ENCODE measurements at places on chromosomes 6 and 20. TPM values are rescaled to one million over a fixed set of nuclear protein-coding genes. Genes with fewer than 3 reads are reported as not detected.

DNA sequence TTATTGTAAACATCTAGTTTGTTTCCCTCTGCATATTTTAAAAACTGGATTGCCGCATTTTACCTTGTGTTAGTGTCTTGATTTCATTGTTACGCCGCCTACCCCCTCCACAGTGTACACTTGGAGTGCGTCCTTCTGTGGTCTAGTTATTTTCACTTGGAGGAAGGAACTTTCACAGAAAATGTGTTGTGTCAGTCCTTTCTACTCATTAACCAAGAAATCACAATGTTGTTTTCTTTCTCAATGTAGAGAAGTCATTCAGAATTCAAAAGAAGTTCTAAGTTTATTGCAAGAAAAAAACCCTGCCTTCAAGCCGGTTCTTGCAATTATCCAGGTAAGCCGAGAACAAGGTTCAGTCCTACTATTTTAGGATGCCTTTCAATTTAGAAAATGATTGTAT, 10.3 kb downstream of the MTHFD1L start:
- DNase-seq, result no peak
- no peaks in the 10 kb centered on the region for H3K27me3 ChIP-seq
- H3K4me1 ChIP-seq, result peaks cover 9% of the 10 kb centered on the region
- H3K27ac ChIP-seq, result peak overlapping the region; percentile 24
- no peak overlapping the region for H3K4me3 ChIP-seq

DNA sequence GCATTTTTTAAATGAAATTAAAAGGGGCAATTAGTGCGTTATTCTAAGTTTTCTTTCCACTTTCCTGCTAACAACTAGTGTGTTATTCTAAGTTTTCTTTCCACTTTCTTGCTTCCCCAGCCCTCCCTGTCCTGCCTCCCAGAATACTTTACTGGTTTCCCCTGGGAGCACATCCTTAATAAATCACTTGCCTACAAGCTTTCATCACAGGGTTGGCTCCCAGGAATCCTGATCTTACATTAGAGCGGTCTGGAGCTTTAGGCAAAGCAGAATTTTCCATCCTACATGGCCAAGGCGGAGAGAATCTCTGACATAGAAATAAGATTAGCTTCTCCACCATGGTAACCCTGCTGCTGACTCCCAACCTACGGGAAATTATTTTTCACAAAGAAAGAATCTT, 150.4 kb downstream of the BFSP1 start:
- no peak for DNase-seq
- no peaks in the 10 kb centered on the region for H3K4me1 ChIP-seq
- no peaks in the 10 kb centered on the region for H3K36me3 ChIP-seq
- H3K4me3 ChIP-seq, result no peak overlapping the region

ULBP1 gene
- total RNA-seq, result 0.14 TPM

SASH1 gene
- 77.0 TPM for total RNA-seq

- H3K36me3 ChIP-seq, result no peaks in the 10 kb centered on the region
- no peak overlapping the region for H3K27ac ChIP-seq
- no peaks in the 10 kb centered on the region for H3K27me3 ChIP-seq
- DNase-seq, result no peak
- no peak overlapping the region for H3K4me3 ChIP-seq
These were observed 127.9 kb downstream of the FARS2 start for GRCh38 chr6:5389086-5389745.

DNA sequence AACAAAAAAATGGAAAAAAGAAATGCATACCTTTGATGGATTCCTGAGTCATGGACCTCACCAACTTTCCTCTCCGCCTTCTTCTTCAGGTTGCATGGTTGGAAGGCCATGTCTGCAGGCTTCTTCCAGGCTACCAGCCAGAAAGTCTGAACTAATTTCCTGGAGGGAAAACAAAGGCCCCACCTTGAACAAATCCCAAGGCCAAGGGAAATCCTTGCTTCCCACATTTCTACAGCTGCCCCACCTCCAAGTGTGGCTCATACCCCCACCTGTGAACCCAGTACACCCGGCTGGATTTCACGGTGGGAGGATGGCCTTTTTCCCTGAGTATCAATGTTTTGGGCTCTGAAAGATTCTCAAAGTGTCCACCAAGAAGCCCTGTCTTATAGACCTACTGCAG, 22.4 kb downstream of the IL17A start:
- H3K36me3 ChIP-seq, result no peaks in the 10 kb centered on the region
- H3K4me1 ChIP-seq, result no peaks in the 10 kb centered on the region
- no peak overlapping the region for H3K4me3 ChIP-seq

DNA sequence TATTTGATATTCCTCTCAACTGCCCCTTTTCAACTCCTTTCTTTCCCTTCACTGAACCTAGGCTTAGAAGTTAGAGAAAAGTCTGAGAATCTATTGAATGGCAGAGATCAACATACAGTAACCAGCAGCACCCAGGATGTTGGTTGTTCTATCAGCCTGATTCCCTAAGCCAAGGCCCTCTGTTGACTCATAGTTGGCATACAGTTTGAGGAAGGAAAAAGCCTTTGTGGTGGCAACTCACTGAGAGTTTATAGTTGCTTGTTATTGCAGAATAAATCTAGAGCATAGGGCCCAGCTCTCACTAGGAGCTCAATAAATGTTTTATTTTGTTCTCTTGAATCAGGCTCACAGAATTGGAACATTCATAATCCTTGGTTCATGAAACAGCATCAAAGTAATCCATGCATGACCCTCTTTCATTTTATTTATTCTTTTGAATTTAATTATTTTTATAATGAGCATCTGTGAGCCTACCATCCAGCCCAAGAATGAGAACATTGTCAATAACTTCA, 119.1 kb upstream of the ADGRF1 start:
- H3K27me3 ChIP-seq, result no peaks in the 10 kb centered on the region
- no peak overlapping the region for H3K4me3 ChIP-seq

ATP6V1G2 gene
- 0.95 TPM for total RNA-seq

CDH4 gene
- not detected for total RNA-seq

DNA sequence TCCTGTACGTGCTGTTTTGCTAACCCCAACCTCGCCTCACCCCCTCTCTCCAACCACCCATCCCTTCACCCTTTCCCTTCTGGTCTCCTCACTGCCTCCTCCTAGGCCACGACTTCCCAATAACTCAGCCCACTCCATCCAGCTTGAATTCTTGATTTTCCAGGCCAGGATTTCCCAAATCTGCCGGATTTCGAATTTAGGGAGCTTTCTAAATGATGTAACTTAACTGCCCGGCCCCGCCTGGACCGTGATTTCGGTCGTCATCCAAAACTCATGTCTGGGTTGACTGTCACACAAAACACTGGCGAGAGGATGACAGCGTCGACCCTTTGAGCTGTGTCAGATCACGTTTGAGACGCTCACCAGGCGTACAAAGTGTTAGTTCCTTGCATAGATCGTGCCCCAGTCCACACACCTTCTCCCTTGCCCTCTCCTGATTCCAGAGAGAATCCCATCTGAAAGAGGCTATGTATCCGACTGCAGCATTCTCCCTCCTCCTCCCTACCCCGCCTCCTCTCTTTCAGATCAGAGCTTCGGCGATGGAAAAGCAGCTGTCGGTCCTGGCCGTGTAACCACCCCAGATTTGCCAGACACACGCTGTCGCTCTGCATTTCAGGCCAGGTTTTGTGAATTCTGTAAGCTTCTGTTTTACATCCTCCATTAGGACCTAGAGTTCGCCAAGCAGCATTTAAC, 168.2 kb downstream of the GPX5 start:
- no peaks in the 10 kb centered on the region for H3K27me3 ChIP-seq
- DNase-seq, result no peak

DNA sequence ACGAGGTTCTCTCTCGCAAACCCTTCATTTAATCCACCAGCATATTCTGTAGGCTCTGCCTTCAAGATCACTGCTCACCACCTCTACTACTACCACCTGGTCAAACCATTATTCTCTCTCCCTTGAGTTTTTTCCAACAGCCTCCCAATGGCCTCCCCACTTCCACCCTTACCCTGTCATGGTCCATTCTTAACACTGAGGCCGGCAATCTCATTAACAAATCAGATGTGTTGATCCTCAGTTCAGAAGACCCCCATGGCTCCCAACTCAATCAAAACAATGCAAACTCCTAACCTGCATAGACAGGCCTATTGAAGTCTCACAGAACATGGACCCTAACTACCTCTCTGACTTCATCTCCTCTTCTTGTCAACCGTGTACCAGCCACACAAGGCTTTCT, 2.2 kb downstream of the AURKA start:
- H3K4me3 ChIP-seq, result no peak overlapping the region
- no peaks in the 10 kb centered on the region for H3K27me3 ChIP-seq
- H3K36me3 ChIP-seq, result no peaks in the 10 kb centered on the region
- H3K27ac ChIP-seq, result no peak overlapping the region
- peaks cover 20% of the 10 kb centered on the region for H3K4me1 ChIP-seq

DNA sequence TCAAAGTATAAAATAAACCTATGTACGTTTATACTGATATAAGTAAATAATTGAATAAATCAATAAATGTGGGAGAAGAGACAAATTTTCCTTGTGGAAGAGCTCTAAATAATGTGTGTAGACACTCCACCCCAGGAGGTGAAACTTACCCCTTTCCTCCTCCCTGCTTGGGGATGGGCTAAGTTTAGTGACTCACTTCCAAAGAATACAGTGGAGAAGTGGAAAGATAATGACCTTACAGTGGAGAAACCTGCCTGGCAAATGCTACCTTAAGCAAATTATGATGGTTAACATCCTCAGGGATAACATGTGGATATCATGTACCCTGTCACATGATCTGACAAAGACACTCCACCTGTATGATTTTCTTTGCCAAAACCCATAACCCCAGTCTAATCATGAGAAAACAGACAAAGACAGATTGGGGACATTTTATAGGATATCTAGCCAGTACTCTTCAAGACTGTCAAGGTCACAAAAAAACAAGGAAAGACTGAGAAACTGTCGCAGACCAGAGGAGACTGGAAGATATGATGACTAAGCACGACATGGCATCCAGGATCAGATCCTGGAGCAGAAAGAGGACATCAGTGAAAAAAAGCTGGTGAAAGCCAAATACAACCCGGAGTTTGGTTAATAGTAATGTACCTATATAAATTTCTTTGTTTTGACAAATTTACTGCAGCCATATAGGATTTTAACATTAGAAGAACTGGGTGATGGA, 195.5 kb upstream of the PRDM1 start:
- no peak overlapping the region for H3K4me3 ChIP-seq
- H3K36me3 ChIP-seq, result no peaks in the 10 kb centered on the region
- no peak overlapping the region for H3K27ac ChIP-seq
- no peak for DNase-seq

GRCh38 chr6:129699659-129700058, 10.3 kb downstream of the ARHGAP18 start:
- peaks cover 9% of the 10 kb centered on the region for H3K4me1 ChIP-seq
- no peak overlapping the region for H3K4me3 ChIP-seq
- no peak for DNase-seq
- no peaks in the 10 kb centered on the region for H3K36me3 ChIP-seq

- H3K36me3 ChIP-seq, result no peaks in the 10 kb centered on the region
- H3K4me3 ChIP-seq, result no peak overlapping the region
- DNase-seq, result no peak
- no peak overlapping the region for H3K27ac ChIP-seq
- no peaks in the 10 kb centered on the region for H3K4me1 ChIP-seq
- no peaks in the 10 kb centered on the region for H3K27me3 ChIP-seq
These were observed 197.4 kb upstream of the KCNG1 start for GRCh38 chr20:51220293-51220706.

TSBP1 gene
- total RNA-seq, result not detected

ANKRD66 gene
- not detected for total RNA-seq

CGA gene
- not detected for total RNA-seq

DNA sequence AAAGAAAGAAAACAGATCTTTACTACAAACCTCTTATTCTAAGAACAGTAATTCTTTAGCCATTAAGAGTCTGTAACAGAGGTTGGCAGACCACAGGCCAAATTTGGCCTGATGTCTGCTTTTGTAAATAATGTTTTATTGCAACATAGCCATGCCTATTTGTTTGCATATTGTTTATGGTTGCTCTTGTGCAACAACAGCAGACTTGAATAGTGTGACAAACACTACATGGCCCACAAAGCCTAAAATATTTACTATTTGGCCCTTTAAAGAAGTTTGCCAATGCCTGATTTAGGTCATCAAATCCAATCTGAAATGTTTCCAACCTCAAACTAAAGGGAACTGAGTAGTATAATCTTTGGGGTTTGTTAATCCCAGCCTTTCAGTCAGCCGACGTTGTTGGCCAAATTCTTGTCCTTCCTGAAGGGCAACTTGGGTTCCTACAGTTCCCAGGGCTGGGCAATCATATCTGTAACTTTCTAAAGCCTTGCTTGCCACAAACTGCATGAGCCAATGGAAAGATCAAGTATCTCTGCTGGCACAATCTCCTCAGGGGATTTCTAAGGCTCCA, 33.9 kb upstream of the TBC1D20 start:
- no peaks in the 10 kb centered on the region for H3K27me3 ChIP-seq
- no peaks in the 10 kb centered on the region for H3K4me1 ChIP-seq
- no peak overlapping the region for H3K4me3 ChIP-seq
- H3K36me3 ChIP-seq, result peaks cover 36% of the 10 kb centered on the region
- DNase-seq, result no peak

FAM217A gene
- total RNA-seq, result not detected

SLC13A3 gene
- total RNA-seq, result 4.9 TPM

DNA sequence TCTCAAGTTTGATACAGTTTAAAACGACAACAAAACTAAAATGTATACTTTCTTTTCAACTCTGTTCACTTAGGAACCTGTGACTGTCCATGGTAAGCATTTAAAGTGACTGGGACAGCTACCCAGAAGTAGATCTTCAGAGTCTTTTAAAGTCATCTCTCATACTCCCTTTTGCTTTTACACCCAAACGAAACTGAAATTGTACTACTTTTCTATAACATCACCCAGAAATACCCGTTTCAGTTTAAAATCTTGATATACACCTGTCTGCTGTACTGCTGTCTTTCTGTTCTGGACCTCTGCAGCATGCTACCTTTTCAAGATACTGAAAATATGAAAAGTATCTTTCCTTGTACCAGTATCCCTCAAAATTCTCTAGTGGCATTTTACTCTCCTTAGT, 170.4 kb upstream of the THEMIS start:
- peaks cover 4% of the 10 kb centered on the region for H3K36me3 ChIP-seq
- no peak overlapping the region for H3K27ac ChIP-seq
- no peaks in the 10 kb centered on the region for H3K4me1 ChIP-seq
- H3K4me3 ChIP-seq, result no peak overlapping the region
- H3K27me3 ChIP-seq, result no peaks in the 10 kb centered on the region

- no peak overlapping the region for H3K4me3 ChIP-seq
- no peak for DNase-seq
- H3K36me3 ChIP-seq, result no peaks in the 10 kb centered on the region
- H3K27me3 ChIP-seq, result no peaks in the 10 kb centered on the region
- no peak overlapping the region for H3K27ac ChIP-seq
These were observed 21.7 kb downstream of the TGM6 start for GRCh38 chr20:2402271-2402980.

GRCh38 chr6:85747666-85748065, 105.0 kb upstream of the SYNCRIP start:
- H3K4me3 ChIP-seq, result peak overlapping the region; percentile 52
- peaks cover 7% of the 10 kb centered on the region for H3K4me1 ChIP-seq
- no peaks in the 10 kb centered on the region for H3K27me3 ChIP-seq
- no peaks in the 10 kb centered on the region for H3K36me3 ChIP-seq
- peak overlapping the region; percentile 42 for H3K27ac ChIP-seq

DNA sequence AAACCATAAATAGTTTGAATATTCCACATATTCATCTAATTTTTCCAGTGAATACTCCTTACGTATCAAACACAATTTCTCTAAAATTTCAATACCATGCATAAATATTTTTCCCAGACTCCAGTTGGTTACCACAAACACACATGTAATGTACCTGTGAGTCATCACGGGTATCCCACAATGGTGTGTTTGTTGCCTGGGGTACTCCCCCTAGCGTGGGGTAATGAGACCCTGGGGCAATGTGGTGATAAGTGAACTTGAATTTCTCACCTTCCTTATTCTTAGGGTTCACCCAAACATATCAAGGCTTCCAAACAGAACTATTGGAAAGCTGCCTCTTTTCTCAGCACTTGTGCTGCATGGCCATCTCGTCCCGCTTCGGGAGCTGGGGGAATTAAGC, 51.0 kb downstream of the STX7 start:
- peaks cover 40% of the 10 kb centered on the region for H3K36me3 ChIP-seq
- H3K4me3 ChIP-seq, result no peak overlapping the region
- H3K4me1 ChIP-seq, result no peaks in the 10 kb centered on the region
